ENCODE measurements at places on chromosomes 13 and 19.

- DNase-seq, result no peak
These were observed 3.3 kb upstream of the LRG1 start for GRCh38 chr19:4542896-4543841.

GRCh38 chr19:50547385-50548190 lies 20.6 kb downstream of the LRRC4B start:
- no peak for DNase-seq

DNA sequence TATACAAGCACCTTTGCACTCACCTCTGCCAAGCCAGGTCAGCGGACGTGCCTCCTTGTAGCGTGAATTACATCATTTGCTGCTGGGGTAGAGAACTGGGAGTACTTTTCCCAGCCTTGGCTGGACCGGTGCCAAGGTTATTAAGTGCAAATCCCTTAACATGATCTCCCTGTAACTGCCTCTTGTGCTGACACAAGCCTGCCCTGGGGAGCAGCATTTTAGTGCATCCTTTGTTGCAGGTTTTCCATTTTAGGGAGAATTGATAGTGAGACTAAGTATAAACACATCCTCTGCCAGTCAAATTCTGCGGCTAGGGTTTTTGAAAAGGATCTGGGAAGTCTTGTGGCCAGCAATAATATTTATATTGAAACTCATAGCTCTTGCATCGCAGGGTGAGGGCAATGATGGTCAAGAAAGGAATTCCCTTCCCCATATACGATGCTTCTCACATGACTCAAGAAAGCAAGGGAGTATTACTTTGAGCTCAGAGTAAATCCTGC lies 32.7 kb upstream of the DCLK1 start:
- no peak for DNase-seq

DNA sequence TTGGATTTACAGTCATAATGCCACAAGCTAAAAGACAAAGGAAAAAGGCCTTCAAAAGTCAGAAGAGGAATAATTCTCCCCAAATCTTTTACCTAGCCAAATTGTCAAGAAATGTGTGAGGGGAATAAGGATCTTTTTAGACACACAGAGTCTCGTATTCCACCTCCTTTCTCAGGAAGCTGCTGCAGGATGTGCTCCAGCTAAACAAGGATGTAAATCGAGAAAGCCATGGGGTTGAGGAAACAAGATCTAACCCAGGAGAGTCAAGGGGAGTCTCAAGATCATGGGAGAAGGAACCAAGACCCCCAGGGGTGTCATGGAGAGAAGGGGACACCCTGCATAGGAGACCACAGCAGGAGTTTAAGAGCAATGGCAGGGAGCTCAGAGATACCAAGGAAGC lies 147.4 kb downstream of the KDM4B start:
- DNase-seq, result no peak

GRCh38 chr13:43301346-43301969 lies 278.1 kb downstream of the DNAJC15 start:
- DNase-seq, result no peak

DNA sequence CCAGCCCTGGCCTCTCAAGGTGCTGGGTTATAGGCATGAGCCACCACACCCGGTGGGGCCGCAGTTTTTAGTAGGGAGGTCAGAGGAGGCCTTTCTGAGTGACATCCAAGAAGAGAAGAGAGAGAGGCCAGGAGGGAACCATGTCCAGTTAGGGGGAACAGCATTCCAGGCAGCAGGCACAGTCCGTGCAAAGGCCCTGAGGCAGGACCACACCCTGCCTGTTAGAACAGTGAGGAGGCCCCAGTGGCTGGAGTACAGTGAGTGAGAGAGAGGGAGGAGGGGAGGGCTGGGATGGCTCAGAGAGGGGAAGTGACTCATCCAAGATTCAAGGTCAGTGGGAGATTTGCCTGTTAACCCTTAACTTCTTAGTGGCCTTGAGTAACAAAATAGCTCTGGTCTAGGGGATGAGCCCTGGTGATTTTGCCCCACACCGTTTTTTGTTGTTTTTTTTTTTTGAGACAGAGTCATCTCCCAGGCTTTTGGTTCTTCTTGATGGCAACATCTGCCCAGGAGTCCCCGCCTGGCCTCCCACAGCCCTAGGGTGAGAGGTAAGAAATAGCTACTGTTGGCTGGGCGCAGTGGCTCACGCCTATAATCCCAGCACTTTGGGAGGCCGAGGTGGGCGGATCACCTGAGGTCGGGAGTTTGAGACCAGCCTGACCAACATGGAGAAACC lies 2.7 kb upstream of the PLIN3 start:
- no peak for DNase-seq

DNA sequence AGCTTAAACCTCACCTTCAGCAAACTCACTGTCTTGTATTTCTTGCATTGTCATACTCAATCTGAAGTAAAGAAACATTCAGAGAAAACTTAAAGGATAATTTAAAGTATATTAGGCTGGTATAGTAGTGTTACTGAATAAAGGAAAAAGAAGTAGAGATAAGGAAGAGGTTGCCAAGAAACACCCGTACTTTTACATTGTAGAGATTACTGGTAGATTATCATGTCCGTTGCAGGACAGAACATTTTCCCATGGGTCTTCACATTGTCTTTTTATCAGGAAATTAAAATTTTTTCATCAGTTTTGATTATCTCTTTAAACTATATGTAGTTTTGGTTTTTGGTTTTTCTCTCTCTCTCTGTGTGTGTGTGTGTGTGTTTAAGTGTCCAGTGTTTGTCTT lies 19.9 kb upstream of the GPR183 start:
- DNase-seq, result no peak

- no peak for DNase-seq
These were observed 37.1 kb downstream of the TSHZ3 start for GRCh38 chr19:31312009-31312676.

- DNase-seq, result no peak
These were observed 41.2 kb upstream of the TNFSF11 start for GRCh38 chr13:42532561-42533335.

DNA sequence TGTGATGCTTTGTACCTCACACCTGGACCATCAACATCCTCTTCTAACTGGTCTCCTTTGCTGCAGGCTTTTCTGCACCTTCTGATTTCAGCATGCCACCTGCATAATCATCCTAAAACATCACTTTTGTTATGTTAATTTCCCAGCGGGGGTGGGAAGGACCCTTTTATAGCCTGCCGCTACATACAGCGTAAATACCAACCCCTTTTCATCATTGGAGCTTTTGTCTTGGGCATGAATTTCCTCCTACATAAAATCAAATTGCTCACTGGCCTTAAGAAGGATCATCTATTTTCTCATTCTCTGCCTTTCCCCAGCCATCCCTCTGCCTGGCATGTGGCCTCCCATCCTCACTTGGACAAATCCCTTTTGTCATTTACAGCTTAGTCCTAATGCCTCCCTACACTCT lies 124.7 kb downstream of the RBM26 start:
- DNase-seq, result no peak

- no peak for DNase-seq
These were observed 85.5 kb upstream of the TDRD3 start for GRCh38 chr13:60311527-60311926.

- no peak for DNase-seq
These were observed 300.5 kb downstream of the NALCN start for GRCh38 chr13:101115762-101116171.

GRCh38 chr13:80070024-80070703 lies 270.8 kb downstream of the SPRY2 start:
- no peak for DNase-seq

GRCh38 chr19:58581227-58582141 lies 8.3 kb upstream of the MZF1 start:
- peak; percentile 80 for DNase-seq

GRCh38 chr19:4121815-4122214 lies 2.1 kb downstream of the MAP2K2 start:
- DNase-seq, result no peak

GRCh38 chr13:110308656-110309359 lies 1.7 kb downstream of the COL4A2 start:
- no peak for DNase-seq

- no peak for DNase-seq
These were observed 91.1 kb downstream of the WDFY2 start for GRCh38 chr13:51675385-51675784.

DNA sequence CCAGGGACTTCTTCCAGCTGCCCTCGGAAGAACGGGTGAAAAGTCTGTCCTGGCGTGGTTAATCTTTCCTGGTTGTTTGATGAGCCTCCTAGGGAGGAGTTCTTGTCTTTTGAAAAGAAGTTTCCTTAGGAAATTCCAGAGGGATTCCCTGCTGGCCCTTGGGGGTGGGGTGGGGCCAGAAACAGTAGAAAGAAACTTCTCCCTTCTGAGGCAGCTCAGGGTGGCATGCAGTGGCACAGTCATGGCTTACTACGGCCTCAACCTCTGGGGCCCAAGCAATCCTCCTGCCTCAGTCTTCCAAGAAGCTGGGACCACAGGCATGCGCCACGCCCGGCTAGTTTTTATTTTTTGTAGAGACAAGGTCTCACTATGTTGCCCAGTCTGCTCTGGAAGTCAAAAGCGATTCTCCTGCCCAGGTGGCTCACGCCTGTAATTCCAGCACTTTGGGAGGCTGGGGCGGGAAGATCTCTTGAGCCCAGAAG lies 1.5 kb downstream of the ZNF101 start:
- no peak for DNase-seq

DNA sequence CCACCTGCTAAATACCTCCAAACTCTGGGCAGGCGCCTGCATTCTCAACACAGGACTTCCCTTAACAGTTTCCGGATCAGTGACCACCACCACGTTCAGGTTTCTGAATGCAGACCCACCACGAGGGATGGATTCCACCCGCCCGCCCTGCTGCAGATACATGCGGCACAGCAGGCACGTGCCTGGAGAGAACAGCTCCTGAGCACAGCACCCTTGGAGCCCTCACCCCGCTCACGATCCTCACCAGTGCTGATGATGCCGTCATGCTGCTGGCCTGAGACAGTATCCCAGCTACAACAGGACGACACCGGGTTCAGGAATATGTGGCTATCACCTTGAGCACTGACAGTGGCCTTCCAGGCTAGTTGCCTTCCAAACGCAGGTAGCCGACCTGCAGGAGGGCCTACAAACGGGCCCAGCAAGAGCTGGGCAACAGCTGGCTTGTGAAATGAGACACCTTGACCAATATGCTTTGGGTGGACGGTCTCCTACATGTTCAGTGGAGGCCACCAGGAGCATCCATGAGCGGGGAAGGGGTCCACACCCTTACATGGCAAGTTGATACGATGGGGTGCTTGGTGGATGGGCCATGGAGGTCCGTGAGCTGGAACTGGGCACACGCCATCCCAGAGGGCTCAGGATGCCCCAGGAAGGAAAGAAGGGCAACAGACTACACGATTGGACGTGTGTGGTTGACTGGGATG lies 9.9 kb upstream of the QTRT1 start:
- DNase-seq, result no peak

DNA sequence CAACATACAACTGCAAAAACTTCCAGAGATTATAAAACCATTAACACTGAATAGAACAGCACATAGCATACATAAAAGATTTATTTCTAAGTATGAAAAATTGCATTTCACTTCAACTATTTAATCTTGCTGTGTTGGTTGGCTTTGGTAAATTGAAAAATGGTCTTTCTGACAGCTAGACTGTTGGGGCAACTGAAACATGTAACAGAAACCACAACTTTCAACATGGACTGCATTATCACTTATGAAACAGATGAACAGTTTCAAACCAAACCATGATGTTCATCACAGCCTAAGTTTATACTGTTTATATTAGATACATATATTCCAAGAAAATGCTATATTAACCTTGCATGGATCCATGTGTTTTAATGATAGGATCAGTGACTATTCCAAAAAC lies 324.1 kb upstream of the PCDH9 start:
- DNase-seq, result no peak

- DNase-seq, result no peak
These were observed 139.7 kb downstream of the FLT1 start for GRCh38 chr13:28355046-28355821.

DNA sequence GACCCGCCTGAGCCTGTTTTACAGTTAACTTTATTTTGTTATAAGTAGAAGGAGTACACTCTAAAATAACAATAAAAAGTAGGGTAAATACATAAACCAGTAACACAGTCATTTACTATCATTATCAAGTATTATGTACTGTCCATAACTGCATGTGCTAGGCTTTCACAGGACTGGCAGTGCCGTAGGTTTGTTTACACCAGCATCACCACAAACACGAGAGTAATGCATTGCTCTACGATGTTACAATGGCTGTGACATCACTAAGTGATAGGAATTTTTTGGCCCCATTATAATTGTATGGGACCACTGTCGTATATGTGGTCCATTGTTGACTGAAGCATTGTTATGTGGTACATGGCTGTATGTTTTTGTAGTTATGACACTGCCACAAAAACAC lies 41.3 kb upstream of the SLC7A9 start:
- DNase-seq, result no peak

DNA sequence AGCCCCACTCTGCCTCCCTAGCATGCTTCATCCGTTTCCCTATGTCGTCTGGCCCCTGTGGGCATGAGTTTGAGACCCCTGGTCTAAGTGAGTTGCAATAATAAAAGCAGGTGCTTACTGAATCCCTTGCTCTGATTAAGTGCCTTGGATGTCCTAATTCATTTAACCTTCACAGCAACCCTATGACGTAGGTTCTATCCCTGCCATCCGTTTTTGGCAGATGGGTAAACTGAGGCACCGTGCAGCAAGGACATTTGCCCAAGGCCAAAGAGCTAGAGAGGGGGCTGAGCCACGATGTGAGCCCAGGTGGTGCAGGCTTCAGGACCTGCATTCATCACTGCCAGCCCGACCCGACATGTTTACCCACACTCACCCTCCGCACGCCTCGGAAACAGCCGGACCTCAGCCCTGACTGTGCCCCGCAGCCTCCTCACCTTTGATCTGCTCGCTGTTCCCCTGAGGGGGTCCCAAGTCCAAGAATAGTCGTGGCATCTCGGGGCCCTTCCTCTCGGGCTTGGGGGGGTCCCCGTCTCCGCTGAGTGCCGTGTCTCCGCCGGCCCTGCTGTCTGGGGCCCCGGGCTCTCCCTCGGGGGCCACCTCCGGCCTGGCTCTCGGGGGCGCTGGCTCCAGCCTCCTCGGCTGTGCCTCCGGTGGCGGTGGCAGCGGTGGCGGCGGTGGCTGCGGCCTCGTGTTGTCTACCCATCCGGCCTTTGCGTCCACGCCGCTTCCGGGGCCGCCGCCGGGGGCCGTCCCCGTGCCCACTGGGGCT lies 14.5 kb downstream of the LMTK3 start:
- no peak for DNase-seq

DNA sequence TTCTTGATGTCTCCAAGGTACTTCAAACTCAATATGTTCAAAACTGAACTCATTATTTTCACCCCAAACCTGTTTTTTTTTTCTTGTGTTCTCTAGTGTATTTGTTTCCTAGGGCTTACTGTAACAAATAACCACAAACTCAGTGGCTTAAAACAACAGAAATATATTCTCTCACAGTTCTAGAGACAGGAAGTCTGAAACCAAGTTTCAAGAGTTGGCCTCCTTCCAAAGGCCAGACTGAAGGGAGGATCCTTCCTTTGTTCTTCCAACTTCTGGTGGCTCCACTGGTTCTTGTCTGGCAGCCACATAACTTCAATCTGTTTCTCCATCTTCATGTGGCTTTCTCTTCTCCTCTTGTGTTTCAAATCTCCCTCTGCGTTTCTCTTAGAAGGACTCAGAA lies 62.0 kb upstream of the PDCD5 start:
- DNase-seq, result no peak

DNA sequence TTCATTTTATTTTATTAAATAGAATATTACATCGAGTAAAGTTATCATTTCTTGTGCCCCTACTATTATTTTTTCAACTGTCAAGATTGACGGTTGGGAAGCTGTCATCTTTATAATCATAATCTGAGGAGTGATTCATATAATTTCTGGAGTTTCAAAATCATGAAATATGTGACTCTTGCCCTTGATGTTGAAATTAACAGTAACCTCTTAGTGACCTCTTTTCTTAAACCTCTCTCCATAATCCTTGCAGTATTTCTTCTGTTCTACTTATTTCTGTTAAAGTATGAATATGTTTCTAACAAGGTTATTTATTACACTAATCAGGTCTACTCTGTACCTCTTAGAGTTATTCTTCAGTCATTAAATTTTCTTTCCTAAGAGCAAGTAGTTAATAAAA lies 663.8 kb downstream of the LIG4 start:
- DNase-seq, result no peak
